Fibroblast of pulmonary artery (primary cell): ENCODE measurements at places on chromosomes 13 and 19.

GRCh38 chr13:79352107-79352506 is 53.9 kb downstream of the RBM26 start:
- no peak for DNase-seq

- peak; percentile 81 for DNase-seq
These were observed 179.9 kb downstream of the VWA8 start for GRCh38 chr13:41780715-41781706.

GRCh38 chr19:4456476-4456842 is 1.1 kb downstream of the UBXN6 start:
- peak; percentile 71 for DNase-seq

GRCh38 chr13:77952737-77953136 is 34.1 kb upstream of the EDNRB start:
- DNase-seq: no peak

GRCh38 chr19:50275577-50276368 is 53.4 kb downstream of the KCNC3 start:
- no peak for DNase-seq

- no peak for DNase-seq
These were observed 12.5 kb downstream of the MEIS3 start for GRCh38 chr19:47406711-47407416.

DNA sequence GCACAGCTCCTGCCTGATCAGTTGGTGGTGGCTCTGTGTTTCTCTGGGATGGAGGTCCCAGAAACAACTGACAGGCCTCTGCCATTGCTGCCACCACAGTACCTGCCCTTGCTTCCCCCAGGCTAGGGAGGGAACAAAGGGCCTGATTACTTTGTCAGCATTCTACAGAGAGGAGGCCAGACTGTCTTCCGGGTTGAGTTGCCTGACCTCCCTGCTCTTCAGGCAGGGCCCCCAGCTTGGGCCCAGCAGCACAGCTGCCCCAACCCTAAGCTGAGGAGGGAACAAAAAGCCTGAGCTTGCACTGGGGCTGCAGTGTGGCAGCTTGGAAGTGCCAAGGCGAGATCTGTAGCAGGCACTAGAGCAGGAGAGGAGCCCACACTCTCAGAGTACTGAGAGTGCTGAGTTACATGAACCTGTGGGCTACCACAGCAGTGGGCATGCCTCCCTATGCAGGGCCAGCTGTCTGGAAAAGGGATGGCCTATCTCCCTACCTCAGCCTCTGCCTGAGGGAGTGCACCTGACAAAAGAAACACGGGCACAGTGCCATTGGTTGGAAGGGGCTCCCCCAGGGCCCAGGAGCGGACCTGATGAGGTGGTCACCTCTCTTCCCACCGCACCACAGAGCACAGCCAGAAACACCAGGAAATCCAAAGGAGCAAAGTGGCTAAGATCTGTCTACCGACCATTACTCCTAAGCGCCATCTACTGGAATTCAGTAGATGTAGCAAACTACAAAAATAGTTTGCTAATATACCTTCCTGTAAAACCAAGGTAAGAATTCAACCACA is 24.4 kb downstream of the SLC25A15 start:
- DNase-seq: peak; percentile 48

DNA sequence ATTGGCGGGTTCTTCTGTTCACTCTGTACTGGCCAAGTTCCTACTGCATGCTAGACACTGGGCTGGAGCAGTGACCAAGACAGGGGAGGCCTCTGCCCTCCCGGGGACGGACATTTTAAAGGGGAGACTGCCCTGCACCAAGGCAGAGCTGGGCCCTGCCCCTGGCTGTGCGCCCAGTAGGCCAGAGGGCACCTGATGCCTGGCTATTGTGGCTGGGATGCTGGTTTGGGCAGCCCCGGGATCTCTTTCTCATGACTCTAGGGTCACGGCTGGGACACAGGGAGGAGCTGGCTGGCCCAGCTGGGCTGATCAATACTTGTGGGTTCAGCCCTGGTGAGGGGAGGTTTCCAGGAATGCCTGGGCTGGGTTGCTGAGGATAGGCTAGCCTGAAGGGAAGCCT is 17.7 kb downstream of the LIPE start:
- DNase-seq: no peak

DNA sequence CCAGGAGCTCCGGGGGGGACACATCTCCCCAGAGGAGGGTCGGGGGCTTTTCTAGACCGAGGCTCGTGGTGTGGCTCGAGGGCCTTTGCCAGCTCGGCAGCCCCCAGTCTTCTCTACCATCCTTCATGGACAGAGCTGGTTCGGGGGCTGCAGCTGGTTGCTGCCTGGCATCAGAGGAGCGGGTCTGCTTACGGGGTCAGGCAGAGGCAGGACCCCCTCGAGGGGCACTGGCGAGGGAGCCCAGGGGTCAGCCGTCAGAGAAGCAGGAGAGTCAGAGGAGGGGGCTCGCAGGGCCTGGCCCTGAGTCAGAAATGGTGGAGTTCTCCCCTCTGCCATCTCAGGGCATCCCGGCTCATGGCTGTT is 123.5 kb downstream of the KDM4B start:
- no peak for DNase-seq

GRCh38 chr19:40461669-40462221 is 3.8 kb downstream of the BLVRB start:
- no peak for DNase-seq

GRCh38 chr13:41461527-41462139 is 4.3 kb downstream of the RGCC start:
- DNase-seq: no peak

DNA sequence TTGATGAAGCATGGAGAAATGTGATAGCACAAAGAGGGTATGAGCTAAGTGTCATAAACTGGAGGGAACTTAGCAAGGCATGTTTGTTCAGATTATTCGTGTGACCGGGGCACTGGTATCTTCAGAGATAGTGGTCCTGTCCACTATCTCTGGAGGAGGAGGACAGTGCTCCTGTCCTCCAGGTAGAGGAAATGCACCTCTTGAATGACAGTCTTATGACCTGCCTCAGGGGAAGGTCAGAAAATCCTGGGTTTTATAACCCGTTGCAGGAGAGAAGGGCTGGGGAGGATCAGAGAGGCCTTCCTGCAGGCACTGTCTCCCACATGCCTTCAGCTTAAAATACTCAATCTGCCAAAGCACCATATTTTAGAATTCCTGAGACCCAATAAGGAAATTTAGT is 213.5 kb upstream of the UBL3 start:
- no peak for DNase-seq

GRCh38 chr19:30540761-30541160 is 168.6 kb downstream of the ZNF536 start:
- no peak for DNase-seq

DNA sequence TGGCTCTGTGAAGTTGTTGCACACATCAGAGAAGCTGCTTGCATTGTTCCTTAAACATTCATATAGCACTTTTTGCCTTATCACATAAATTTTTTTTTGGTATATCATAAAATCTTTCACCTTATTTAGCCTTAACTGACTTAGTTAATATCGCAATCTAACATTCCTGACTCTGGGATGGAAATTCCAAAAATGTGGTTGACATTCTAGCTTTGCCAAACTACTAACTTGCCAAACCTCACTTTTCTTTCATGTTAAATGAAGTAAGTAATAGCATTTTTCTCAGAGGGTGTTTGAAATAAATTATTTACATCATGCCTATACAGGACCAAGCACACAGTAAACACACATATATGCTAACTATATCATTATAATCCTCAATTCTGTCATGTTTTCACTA is 736.9 kb upstream of the PCDH9 start:
- no peak for DNase-seq

DNA sequence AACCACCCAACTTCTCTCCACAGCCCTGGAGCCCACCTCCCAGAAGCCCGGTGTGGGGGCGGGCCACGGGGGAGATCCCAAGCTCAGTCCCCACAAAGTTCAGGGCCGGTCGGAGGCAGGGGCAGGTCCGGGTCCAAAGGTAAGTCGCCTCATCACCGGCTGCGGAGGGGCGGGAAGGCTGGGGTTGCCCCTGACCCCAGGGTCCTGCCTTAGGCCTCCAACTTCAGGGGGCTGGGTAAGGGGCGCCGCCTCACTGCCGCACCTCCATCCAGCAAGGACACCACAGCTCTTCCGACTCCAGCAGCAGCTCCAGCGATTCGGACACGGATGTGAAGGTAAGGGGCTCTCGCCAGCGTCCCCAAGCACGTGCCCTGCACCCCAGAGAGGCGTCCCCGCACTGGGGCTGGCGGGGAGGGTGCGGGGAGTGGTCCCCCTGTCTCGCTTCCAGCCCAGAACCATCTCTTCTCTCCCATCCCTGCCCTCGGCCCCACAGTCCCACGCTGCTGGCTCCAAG is 358 bp downstream of the C19orf33 start:
- DNase-seq: no peak

GRCh38 chr19:51365211-51365964 is 800 bp downstream of the ETFB start:
- DNase-seq: peak; percentile 57

GRCh38 chr13:28099396-28100149 is 803 bp downstream of the FLT3 start:
- no peak for DNase-seq

DNA sequence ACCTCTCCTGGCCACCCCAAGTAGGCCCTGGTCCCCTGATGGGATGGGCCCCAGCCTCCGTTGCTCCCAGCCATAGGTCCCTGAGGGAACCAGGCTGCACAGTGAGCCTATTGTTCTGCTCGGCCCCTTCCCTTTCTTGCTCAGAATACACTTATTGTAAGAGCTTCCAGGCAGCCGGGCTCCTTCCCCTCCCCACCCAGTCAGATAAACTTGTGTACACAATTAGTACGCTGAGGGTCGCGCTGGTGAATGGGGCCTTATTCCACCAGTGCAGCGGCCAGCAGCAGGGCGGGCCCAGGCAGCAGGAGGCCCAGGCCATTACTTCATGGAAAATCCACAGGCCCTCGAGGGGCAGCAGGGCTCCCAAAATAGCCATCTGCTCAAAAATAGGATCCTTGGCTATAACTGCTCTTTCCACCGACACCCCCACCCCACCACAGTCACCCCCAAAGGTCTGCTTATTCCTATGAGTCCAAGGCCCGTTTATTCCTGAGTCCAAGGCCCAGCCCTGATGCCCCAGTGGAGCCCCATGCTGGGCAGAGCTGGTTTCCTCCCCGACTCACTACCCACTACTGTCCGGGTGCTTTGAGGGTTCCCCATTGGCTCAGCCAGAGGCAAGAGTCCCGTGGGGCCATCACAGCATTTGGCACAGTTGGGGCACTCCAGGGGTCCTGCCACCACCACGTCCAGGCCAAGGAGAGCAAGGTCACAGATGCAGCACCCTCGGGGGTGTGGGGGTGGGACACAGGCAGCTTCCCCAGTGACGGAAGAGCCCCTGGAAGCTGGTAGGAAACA is 22.1 kb downstream of the CAPN12 start:
- DNase-seq: no peak

DNA sequence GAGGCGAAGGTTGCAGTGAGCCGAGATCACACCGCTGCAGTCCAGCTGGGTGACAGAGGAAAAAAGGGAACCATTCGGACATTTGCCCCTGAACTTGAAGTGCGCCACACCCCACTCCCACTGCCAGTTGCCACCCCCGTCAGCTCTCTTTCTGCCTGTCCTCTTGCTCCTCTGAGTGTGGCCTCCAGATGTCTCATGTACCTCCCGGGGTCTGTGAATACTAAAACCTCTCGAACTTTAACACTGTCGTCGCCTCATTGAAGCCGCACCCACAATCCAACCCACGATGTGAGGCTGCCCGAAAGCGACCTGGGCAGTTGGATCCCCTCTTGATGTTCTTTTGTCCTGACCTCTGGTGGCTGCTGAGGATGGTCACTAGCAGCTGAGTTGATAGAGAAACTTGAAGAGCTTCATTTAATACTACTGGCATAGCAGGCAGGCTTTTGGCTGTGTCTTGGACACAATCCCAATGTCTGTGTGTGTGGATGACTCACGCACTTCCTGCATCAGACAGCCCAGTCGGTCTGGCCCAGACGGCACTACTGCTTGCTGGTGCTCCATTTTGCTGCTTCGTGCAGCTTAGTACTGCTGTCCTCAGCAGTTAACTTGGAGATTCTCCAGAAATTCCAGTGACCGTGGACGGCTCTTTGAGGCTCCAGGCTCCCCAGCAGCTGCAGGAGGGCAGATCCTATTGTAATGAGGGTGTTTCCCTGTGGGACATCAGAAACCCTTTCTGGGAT is 4.2 kb downstream of the FPR3 start:
- DNase-seq: peak; percentile 100

DNA sequence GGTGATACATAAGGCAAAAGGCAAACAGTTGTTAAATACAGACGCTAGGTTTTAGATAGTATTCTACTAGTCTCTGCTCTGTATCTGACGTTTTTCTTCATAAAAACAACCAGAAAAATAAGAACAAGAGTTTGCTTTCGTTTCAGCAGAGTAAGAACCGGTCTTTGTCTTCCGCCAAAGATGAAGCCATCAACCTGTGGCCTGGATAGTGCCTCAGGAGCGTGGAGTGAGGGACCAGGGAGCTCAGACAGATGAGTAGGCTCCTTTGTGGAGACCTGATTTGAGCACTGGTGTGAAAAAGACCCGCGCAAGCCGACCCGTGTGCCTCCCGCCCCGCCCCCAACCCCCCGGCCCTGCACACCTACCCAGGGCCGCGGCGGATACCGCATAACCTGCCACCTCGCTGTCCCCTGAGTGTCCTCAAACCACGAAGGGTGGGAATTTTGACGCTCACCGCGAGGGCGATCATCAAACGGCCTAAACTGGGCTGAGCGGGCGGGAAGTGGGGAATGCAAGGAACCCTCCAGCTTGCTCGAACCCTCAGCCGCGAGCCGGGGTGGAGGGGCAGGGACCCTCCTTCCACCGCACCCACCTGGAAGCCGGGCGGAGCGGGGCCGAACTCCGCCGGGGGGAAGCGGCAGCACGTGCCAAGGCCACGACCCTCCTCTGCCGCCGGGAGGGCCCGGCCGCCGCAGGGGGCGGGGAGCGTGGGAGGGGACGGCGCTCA is 866 bp upstream of the LMO7 start:
- DNase-seq: no peak

DNA sequence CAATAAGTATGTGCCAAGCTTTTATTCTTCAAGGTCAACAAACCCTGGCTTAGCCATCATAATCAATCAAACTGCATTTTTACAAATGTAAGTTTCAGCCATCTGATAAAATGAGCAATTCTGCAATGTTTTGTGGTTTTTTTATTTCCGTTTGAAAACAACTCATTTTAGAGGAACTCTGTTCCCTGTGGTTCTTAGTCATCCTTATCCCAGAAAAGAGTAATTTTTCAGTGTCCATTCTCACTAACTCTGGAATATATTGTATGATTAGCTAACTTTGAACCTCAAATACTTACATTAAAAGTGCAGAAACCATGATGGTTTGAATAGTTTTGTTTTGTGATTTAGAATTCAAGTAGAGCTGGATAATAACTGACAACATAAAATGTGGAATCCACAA is 87.6 kb downstream of the IRS2 start:
- peak; percentile 72 for DNase-seq

- no peak for DNase-seq
These were observed 111.3 kb downstream of the ZDHHC20 start for GRCh38 chr13:21347753-21348318.

- no peak for DNase-seq
These were observed 1388.8 kb downstream of the UQCRFS1 start for GRCh38 chr19:27824108-27824507.

GRCh38 chr13:74144269-74144668 is 10.1 kb upstream of the KLF12 start:
- DNase-seq: no peak
